Right cardiac atrium (tissue), 5 donors: ENCODE measurements at places on chromosomes 2 and 18. TPM values are rescaled to one million over a fixed set of nuclear protein-coding genes. Genes with fewer than 3 reads are reported as not detected.

Gene POMC
- 5.0 TPM for total RNA-seq

Gene CD8B
- 0.68 TPM for total RNA-seq

Gene STAT4
- total RNA-seq, result 18.2 TPM

- DNase-seq, result no peak
Observed at GRCh38 chr2:197878792-197879191, 74.4 kb downstream of the PLCL1 start.

- no peak for DNase-seq
Observed at GRCh38 chr18:13276530-13277520, 58.3 kb downstream of the LDLRAD4 start.

GRCh38 chr2:37284381-37284780 is 40.3 kb downstream of the PRKD3 start:
- DNase-seq, result no peak
